ENCODE measurements at places on chromosomes 3 and 15.

DNA sequence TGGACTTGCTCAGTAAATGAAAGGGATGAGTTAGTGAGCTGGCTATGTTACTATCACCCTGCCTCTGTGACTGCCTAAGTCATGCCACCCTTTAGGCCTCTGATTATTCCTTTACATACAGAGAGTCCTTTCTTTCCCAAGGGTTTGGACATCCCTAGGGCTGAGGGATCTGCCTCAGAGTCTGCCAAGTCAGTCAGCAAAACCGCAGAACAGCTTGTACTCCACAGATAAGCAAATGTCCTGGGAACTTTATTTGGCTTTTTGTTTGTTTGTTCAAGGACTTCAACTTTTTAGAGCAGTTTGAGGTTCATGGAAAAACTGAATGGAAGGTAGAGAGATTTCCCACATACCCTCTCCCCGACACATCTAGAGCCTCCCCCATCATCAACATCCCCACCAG, 82.6 kb upstream of the TRIM42 start:
- DNase-seq, result no peak

GRCh38 chr15:42908538-42908937, 12.0 kb downstream of the TTBK2 start:
- no peak for DNase-seq

DNA sequence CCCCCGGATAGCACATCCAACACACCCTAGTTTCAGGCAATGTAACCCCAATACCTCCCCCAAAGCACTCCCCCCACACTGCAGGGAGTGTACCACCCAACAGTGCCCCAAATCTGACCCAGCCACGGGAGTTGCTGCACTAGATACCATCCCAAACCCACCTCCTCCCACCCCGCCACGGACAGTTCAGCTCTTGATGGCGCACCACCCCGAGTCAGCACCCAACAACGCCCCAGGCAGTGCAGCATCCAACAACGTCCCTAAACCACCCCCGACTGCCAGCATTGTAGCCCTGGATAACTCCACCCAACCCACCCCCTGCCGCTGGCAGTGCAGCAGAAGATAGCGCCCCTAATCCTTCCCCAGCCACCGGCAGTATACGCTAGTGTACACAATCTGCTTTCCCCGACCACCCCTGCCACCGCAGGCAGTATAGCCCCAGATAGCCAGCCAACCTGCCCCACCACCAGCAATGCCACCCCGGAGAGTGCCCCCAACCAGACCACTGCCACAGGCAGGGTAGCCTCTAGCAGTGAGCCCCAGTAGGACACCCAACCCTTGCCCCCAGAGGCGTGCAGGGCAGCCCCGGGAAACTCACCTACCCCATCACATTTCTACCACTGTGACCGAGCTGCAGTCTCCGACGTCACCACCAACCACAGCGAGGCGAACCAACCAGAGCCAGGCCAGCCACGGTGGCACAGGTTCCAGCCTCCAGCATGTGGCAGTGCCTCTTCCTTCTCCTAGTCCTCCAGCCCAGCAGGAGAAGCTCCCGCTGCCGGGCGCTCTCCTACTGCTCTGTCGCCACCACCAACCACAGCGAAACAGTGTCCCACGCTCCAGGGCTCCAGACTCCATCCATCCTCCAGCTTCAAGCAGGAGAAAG, 178.1 kb downstream of the POTEB3 start:
- DNase-seq, result no peak

DNA sequence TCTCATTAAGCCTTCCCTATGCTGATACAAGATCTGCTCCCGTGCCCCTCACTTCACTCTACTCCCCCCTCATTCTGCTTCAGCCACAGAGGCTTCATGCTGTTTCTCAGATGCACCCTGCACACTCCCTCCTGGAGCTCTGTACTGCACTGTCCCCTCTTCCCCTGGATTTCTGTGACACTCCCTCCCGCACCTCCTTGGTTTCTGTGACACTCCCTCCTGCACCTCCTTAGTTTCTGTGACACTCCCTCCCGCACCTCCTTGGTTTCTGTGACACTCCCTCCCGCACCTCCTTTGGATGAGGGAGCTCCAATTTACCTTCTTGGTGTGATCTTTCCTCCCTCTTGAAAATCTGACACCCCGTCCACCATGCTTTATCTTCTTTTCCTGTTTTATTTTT, 28.2 kb downstream of the BDH1 start:
- DNase-seq, result no peak

DNA sequence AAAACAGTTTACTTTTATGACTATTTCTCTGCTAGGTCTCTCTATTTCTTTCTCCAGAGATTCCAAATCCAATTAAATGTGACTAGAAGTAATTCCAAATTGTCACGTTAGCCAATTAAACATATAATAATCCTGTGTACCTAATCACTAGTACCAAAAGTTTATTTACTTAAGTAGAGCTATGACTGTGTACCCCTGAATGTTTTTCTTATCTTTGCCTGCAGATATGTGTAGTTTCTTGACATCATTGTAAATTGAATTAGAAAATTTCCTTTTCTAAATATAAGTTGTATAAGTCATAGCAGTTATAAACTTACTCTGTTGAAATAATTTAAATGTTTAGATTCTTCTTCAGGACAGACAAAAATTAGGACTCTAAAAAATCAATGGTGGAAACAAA, 163.3 kb downstream of the SPATA16 start:
- no peak for DNase-seq

GRCh38 chr3:126983653-126984390, 907 bp downstream of the PLXNA1 start:
- peak; percentile 22 for DNase-seq

Measured in DMS79 (cell line).